ENCODE measurements at places on chromosomes 11 and 22. TPM values are rescaled to one million over a fixed set of nuclear protein-coding genes. Genes with fewer than 3 reads are reported as not detected.

The TKFC gene
- total RNA-seq, result 25.4 TPM

The B3GAT1 gene
- total RNA-seq, result 0.36 TPM

The BAIAP2L2 gene
- 21.3 TPM for total RNA-seq

The OR2AG1 gene
- total RNA-seq, result not detected

The KCNQ1OT1 gene
- 5.1 TPM for total RNA-seq
